ENCODE measurements at places on chromosomes 7 and 10.

DNA sequence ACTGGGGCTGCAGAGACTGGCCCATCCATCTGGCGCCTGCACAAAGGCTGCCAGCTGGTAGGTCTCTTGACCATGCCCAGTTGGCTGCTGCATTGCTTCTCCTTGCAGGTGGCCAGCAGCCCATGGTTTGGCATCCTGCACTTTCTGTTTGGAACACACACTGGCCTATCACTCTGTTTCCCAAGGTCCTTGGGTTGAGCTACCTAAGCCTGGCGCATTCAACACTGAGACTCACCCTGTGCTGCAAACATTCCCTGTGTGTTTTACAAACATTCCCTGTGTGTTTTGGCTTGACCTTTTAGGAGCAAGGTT lies 55.5 kb downstream of the TACR2 start:
- no peak for DNase-seq

GRCh38 chr10:88342733-88343310 lies 240.3 kb downstream of the RNLS start:
- DNase-seq: no peak

GRCh38 chr7:148222721-148223120 lies 367.8 kb upstream of the C7orf33 start:
- no peak for DNase-seq

- DNase-seq: no peak
Measured at GRCh38 chr10:50615658-50616057, 8.1 kb downstream of the SGMS1 start.

DNA sequence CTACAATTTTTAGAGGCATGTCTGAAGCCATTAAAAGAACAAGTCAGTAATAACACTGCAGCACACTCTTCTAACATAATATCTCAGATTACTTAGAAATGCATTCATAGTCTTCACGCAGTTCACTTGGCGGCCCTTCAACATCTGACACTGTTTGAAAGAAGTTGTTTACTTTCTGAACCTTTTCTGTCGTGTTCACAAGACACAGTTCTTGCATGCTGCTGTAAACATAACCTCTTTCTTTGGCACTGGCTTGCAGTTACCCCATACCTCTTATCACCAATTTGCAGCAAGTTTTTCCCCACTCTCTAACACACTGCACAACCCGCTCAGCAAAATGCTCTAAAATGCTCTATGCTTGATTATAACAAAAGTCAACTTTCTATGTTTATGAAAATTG lies 12.0 kb downstream of the PIP4K2A start:
- no peak for DNase-seq

DNA sequence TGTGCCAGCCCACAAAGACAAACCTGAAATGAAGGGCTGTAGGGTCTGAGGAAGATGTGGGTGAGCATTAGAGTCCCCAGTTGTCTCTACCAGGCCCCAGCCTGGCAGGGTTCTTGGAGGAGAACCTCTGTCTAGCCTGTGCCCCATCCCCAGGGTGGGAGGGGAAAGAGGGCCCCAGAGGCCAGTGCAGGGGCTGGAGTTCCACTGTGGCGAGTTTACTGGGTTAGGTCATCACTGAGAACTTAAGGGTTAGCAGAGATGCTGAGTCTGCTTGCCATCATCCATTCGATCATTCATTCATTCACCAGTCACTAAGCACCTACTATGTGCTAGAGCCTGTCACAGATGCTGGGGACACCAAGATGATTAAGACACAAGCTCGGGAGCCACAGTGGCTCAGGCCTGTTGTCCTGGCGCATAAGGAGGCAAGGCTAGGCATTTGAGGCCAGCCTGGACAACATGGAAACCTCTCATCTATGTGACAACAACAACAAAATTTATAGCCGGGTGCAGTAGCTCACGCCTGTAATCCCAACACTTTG lies 2.6 kb downstream of the ANKRD2 start:
- DNase-seq: peak; percentile 13

DNA sequence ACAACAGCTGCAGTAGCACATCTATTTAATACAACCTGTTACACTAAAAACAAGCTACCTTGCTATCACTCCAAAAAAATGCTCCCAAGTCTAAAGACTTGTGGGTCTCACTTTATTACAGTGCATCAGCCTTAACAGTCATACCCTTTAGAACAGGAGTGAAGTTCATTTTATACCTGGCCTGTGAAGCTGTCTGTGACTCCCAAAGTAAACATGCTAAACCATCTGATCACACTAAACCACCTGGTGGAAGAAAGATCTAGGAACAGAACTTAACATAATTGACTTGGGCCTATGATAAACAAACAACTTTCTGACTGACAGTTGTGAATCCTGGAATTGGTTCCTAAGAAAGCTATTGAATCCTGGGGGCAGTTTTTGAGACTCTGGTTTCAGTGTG lies 80.9 kb upstream of the ATP6V0A4 start:
- no peak for DNase-seq

GRCh38 chr7:94301024-94301586 lies 93.6 kb upstream of the COL1A2 start:
- peak; percentile 98 for DNase-seq

- no peak for DNase-seq
Measured at GRCh38 chr10:2972216-2972615, 95.1 kb upstream of the PFKP start.

DNA sequence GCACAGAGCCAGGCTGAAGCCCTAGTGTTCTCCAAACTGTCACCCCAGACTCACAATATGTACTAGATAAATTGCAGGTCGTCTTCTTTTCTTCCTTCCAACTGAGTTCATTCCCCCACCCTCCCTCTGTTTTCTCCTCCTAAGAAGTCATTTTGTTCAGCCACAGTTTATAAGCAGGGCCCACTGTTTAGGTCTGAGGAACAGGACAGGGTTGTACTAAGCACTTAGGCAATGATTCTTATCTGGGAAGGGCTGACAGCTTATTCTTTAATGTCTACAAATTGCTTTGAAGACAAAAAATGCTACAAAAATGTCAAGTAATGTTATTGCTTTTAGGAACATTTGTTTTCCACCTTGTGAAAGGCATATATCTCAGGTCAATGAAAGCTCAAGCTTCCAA lies 59.1 kb downstream of the CDC123 start:
- no peak for DNase-seq

GRCh38 chr10:15069230-15069629 lies 19.3 kb downstream of the ACBD7 start:
- no peak for DNase-seq

- no peak for DNase-seq
Measured at GRCh38 chr7:4460597-4460996, 221.5 kb upstream of the FOXK1 start.

- DNase-seq: no peak
Measured at GRCh38 chr7:138587485-138587884, 113.7 kb downstream of the SVOPL start.

DNA sequence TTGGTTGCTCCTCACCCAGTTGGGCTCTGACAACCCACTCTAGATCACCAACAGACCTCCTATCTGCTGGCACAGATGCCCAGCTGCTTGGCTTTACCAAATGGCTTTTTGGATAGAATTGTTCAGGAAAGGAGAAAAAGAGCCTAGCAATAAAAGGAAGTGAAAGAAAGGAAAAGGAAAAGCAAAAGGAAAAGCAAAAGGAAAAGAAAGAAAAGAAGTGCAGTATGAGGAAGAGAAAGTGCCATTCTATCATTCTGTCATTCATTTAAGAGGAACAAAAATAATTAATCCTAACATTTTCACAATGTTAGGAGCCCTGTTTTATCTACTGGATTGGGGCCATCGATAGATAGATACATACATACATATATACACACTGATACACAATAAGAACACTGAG lies 353.6 kb downstream of the THSD7A start:
- DNase-seq: no peak

GRCh38 chr10:128102480-128103228 lies 23.6 kb downstream of the MKI67 start:
- no peak for DNase-seq

GRCh38 chr10:62443866-62444265 lies 69.7 kb downstream of the ZNF365 start:
- no peak for DNase-seq

DNA sequence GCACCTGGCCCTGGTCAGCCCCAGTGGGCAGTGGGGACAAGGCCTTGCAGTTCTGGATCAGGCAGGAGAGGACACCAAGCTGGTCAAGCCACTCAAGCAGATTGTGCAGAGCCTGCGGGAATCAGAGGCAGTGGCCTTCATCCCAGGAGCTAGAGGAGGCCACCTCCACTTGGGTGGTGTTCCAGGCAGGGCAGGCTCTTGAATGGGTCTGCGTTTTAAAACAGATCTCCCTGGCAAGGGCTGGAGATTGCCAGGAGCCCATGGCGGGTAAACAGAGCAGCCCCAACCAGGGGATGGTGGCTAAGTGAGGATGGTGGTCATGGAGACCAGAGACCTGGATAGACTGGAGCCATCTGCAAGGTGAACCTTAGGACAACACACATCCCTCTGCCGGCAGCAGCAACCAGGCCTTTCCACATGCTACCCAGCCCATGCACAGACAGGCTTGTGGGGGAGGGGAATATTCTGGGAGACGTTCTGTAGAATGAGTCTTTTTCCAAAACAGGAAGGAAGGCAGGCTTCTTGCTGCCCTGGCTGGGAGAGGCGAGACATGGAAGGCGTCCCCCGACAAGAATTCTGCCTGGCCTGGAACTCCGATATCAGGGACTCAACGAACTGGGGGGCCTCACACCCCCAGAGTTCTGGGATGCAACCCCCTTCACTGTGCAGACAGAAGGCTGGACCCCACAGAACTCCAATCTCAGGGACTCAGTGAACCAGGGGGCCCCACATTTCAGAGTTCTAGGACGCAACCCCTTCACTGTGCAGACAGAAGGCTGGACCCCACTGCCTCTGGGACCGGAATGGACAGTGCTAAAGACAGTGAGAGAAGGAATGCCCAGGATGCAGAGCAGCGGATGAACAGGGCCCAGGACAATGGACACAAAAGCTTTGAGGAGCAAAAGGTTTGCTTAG lies 264.8 kb downstream of the PTPRN2 start:
- DNase-seq: no peak

GRCh38 chr10:119401671-119402395 lies 140.7 kb downstream of the RGS10 start:
- peak; percentile 93 for DNase-seq

DNA sequence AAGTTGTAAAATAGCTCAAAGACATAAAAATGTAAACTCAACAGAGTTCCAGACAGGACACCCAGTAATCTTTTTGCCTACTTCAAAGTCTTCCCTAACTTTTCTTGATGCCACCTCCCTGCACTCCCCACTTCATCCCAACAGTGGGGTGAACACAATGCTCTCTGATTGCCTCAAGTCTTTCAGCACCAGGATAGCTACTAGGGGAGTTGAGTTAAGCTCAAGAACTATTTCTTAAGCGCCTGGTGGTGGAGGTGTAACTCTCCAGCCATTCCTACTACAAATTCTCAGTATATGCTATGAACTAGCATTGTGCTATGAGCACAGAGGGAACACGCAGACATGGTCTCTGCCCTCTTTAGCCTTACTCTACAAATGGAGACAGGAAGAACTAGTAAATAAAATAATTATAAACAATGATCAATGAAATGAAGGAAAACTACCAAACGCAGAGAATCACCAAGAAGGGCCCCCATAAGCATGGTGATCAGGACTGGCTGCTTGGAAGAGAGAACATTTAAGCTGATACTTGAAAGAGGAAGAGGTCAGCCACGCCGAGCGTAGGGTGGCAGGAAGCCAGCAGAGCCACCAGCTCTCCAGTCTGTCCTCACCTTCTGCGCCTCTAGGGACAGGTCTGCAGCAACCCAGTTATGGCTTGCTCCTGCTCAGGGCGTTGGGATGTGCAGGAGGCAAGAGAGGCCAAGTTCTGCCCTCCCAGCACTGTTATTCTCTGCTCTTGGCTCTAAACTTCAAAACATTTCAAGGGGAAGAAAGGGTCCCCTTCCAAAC lies 16.7 kb upstream of the FRA10AC1 start:
- no peak for DNase-seq

GRCh38 chr7:12303062-12303461 lies 92.0 kb downstream of the TMEM106B start:
- no peak for DNase-seq

GRCh38 chr10:76624470-76624869 lies 1013.1 kb downstream of the KCNMA1 start:
- no peak for DNase-seq

DNA sequence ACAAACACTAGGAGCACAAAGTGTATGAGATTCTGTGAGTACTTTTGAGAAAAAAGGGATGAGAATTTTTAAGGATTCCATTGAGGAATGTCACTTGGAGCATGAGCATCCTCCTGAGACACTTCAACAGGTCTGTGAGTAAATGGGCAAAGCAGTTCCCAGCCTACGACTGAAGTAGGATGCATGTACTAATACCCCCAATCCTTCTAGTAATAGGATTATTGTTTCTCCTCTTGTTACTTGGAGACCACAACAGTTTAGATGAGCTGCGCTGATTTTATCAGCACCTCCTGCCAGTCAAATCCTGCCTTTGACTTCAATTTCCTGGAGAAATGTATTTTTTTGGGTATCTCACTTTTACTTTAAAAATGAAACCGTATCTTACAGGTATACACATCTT lies 820 bp downstream of the BBS9 start:
- no peak for DNase-seq

GRCh38 chr7:37031571-37032257 lies 307.4 kb upstream of the AOAH start:
- peak; percentile 99 for DNase-seq

GRCh38 chr7:122887198-122887597 lies 938 bp upstream of the CADPS2 start:
- peak; percentile 25 for DNase-seq

GRCh38 chr10:44830022-44830421 lies 81.1 kb upstream of the TMEM72 start:
- peak; percentile 73 for DNase-seq
